ENCODE measurements at places on chromosomes 3 and 15.

DNA sequence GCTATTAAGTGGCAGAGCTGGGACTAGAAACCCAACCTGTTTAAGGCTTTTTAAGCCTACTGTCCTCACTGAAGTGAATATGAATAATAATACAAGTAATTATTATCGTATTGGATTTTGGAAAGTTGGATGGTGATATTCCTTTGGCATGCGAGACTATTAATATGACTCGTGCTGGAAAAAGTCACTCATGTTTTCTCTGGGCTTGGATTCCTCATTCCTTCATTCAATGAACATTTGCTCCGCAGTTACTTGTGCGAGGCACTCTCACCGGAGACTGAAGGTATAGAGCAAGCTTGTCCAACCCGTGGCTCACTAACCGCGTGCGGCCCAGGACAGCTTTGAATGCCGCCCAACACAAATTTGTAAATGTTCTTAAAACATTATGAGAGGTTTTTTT is 694 bp downstream of the PLAAT1 start:
- DNase-seq: no peak

DNA sequence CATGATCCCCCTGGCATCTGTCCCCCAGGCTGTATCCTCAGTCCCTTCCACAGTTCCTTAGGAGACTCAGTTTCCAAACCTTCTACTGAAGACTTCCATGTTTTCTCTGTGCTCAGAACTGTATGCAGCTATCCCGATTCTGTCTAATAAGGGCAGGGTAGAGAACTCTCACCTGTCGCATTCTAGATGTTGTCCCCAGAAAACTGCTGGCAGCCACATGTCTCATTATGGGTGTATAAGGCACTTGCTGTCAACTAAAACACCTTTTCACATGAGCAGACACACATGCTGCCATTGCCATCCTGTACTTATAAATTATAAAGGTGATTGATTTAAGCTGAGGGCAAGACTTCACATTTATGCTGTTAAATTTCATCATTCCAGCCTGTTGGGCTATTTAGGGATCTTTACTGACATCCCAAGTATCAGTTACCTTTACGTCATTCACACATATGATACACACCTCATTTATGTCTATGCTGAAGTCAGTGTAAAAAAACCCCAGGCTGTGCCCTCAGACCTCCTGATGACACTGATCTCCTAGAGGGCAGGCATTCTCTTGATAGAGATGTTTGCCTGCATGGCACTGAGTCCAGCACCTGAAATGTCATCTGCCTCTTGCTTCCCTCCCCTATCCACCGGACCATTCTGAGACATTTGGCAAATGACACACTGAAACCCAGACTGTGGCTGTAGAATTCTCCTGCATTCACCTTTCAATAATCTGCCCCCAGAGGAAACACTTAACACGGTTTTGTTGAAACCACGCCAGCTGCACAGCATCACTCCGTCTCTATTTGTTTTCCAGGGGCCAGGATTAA is 35.8 kb downstream of the BTD start:
- no peak for DNase-seq

DNA sequence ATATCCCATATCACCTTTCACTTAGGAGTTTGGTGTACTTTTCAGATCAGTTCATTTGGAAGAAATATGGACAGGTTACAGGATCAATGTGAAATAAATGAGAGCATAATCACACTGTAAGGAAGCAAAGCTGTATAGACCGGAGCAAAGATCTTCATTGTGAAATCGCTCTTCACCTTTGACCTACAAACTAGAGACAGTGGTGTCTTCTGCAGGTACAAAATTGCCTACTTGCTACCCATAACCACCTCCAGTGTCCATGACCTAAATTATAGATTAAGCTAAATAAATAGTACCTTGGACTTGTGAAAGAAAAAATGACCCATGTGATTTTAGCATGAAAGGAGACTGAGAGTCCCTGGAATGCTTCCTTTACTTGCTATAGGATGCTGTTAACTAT is 379.5 kb upstream of the SUCLG2 start:
- no peak for DNase-seq

DNA sequence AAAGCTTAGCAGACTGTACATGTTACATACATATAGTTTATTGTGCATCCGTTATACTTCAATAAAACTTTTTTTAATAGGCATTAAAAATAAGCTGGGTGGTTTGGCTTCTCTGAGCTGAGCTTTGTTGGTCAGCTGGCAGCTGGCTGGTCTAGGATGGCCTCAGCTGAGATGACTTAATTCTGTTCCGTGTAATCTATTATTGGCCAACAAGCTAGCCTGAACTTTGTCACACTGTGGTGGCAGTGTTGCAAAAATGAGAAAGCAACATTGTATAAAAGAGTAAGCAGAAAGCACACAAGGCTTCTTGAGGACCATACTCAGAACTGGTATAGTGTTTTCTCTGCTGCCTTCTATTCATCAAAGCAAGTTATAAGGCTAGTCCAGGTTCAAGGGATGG is 45.2 kb downstream of the CGGBP1 start:
- no peak for DNase-seq

DNA sequence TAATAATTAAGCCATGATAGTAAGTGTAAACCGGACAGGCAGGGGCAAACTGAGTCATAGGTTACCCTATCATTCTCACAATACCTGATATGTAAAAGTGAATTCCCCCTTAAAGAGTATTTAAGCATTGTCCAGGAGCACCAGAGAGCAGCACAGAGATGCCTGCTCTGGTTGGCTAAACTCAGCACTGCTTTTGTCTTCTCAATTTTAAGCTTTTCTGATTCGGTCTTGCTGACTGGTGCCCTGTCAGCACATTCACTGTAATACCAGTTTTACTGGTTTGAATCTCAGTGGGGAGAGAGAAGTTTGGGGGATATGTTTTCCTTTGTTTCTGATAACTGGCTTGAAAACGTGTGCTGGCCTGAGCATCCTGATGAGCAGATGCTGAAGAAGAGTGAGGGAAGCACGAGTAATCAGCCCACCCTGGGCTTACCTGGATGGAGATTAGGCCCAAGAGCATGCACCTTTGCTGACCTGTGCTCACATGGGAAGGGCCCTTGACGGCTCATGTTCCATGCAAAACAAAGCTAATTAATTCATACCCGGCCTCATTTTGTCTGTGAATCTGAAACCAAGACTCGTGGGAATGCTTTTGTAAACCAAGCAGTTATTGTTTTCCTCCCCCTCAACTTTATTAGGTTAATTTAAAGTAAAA is 208.5 kb upstream of the MRPL3 start:
- no peak for DNase-seq

DNA sequence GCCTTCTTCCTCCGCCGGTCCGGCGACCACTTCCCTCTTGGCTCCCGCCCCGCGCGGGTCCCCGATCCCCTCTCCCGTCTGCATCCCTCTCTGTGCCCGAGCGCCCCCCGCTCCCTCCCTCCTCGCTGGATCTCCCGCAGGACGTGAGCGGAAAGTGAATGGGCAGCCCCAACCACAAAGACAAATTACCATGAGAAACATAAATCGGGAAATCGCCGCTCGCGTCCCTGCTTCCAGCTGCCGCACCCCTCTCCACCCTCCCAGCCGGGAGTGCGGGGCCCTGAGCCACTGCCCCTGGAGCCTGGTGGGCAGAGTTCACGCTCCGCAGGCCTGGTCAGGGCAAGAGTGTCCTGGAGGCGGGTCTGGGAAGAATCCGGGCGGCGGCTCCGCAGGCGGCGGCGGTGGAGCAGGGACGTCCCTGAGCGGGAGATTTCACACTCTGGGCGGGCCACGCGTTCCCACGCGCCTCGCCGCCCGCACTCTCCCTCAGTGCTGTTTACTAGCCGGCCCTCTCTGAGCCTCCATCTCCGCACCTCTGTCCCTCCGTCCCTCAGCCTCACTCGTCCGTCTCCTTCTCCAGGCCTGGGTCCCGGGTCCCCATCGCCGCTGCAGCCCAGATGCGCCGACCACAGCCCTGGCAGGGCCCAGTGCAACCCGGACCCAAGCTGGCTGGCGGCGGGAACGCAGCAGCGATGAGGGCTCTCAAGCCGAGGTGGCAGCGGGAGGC is 835 bp downstream of the SEMA5B start:
- DNase-seq: no peak

GRCh38 chr15:78056714-78057269 is 20.7 kb downstream of the TBC1D2B start:
- no peak for DNase-seq

DNA sequence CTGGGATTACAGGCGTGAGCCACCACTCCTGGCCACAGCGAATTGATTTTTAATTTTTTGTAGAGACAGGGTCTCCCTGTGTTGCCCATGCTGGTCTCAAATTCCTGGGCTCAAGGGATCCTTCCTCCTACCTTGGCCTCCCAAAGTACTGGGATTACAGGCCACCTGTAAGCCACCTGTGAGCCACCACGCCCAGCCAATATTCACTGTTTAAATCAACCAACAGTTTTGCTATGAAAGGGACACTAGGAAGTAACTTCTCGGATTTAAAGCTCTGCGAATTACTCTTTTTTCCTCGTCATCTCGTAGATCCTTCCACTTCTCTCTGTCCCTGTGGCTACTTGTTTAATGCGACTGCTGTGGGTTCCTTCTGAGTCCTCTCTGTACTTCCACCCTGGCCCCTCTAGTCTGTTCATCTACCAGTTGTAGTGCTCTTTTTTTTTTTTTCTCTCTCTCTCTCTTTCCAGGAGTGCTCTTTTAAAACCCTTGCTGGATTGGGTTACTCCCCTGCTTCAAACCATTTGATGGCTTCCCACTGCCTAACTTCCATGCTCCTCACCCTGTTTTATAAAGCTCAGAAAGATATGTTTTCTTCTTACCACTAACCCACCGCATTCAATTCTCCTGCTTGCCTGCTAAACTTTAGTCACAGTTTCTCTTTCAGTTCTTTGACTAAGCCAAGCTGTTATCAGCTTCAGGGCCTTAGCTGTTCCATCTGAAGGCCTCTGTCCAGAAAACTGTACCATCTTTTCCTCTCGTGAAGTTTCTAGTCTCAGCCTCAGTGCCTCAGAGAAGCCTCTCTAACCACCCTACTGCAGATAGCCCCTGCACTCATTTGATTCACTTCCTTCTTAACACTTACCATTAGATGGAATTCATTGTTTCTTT is 12.4 kb downstream of the RTF1 start:
- no peak for DNase-seq

GRCh38 chr3:36172699-36173098 is 207.6 kb upstream of the STAC start:
- DNase-seq: no peak

- no peak for DNase-seq
Observed at GRCh38 chr3:135325096-135325495, 530.0 kb downstream of the EPHB1 start.

DNA sequence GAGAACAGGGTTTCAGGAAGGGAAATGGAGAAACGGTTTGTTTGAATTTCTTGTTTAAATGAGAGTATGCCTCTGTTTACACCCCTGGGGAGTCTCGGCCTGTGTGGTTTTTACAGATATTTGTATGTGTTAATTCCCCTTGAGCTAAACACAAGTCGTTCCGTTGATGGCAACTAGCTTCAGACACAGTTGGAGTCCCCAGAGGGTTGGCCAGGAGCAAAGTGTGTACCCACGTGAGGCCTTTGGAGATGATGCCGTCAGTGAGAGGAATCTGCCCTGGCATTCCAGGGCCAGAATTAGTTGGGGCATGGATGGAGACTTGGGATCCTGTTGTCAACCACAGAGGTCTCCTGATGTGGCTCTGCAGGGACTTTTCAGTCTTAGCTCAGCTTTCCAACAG is 44.0 kb downstream of the CEMIP start:
- no peak for DNase-seq

GRCh38 chr3:181330257-181330656 is 340.7 kb upstream of the DNAJC19 start:
- DNase-seq: no peak

- no peak for DNase-seq
Observed at GRCh38 chr3:11245827-11246662, 26.2 kb upstream of the ATG7 start.

GRCh38 chr3:60955034-60955433 is 296.2 kb downstream of the FHIT start:
- no peak for DNase-seq

DNA sequence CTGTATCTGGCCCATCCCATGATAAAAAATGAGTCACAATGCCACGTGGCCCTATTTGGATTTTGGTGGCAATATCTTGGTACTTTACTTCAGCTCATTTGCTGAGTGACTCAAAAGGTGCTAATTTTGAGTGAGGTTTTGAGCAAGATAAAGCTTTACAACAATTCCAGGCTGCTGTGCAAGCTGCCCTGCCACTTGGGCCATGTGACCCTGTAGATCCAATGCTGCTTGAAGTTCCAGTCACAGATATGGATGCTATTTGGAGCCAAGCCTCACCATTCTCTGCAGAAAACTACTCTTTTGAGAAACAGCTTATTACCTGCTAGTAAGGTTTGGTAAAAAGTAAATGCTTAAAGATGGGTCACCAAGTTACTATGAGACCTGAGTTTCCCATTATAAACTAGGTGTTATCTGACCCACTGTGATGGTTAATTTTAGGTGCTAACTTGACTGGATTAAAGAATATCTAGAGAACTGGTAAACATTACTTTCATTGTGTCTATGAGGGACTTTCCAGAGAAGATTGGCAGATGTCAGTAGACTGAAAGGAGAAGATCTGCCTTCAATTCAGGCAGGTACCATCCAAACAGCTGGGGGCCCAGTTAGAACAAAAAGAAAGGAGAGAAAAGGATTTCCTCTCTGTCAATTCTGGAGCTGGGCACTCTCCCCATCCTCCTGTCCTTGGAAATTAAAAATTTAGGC is 1083.9 kb downstream of the DIPK2A start:
- no peak for DNase-seq

DNA sequence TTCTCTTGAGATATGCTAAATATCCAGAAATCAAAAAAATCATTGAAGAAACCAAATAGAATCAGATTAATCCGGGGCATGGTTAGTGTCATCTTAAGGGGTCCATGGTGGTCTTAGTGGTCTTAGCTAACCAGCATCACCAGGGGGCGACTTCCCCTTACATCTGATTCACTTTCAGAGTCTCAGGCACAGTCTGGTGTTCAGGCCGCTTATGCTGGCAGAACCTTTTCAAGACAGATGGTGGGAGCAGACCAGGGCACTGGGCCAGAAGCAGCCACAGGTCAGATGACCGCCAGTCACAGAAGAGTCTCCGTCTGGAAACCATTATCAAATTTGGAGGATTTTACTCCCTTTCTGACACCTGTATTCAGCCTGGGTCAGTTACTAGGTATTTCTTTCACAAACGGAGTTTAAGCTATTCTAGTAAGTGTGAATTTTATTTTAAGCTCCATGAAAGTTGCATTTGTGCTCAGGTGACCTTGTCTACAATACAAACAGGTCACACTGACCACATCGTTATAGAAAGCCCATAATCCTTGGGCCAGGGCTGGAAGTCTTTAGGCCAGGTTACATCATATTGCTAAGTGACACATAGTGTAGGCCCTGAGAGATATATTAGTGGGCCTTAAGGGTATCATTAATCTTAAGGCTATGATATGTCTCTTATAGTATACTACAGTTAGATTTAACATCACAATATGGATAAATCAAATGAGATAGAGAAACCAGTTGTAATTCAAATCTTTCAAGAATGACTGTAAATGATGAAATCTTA is 365.5 kb downstream of the GBE1 start:
- DNase-seq: no peak

All from right renal pelvis (tissue), 4 donors.